ENCODE measurements at places on chromosomes 5 and 9. TPM values are rescaled to one million over a fixed set of nuclear protein-coding genes. Genes with fewer than 3 reads are reported as not detected.

The AFAP1L1 gene
- not detected for polyA plus RNA-seq

The RFESD gene
- 11.6 TPM for polyA plus RNA-seq

The PKN3 gene
- polyA plus RNA-seq = not detected

The EQTN gene
- 15.1 TPM for polyA plus RNA-seq

The ENTPD2 gene
- not detected for polyA plus RNA-seq

The SV2C gene
- 53.8 TPM for polyA plus RNA-seq

The RNF183 gene
- not detected for polyA plus RNA-seq

The SLC34A1 gene
- polyA plus RNA-seq = not detected

The PTGES2 gene
- 6.9 TPM for polyA plus RNA-seq

The SPOCK1 gene
- 103 TPM for polyA plus RNA-seq

The CHSY3 gene
- polyA plus RNA-seq = 4.9 TPM

The CCL27 gene
- 0.66 TPM for polyA plus RNA-seq

The PITX1 gene
- polyA plus RNA-seq = not detected

The SHC3 gene
- polyA plus RNA-seq = 0.06 TPM

The FBXL7 gene
- polyA plus RNA-seq = not detected

The TRPM3 gene
- polyA plus RNA-seq = 7.1 TPM

The UNC13B gene
- polyA plus RNA-seq = 6.6 TPM

The AIF1L gene
- polyA plus RNA-seq = 2.6 TPM

The ORM1 gene
- polyA plus RNA-seq = 3.5 TPM

The FOXD4L6 gene
- polyA plus RNA-seq = not detected

The SLC6A7 gene
- 0.65 TPM for polyA plus RNA-seq

The PCDHAC1 gene
- polyA plus RNA-seq = 11.6 TPM

The CARTPT gene
- not detected for polyA plus RNA-seq

The MED10 gene
- 91.3 TPM for polyA plus RNA-seq

The BSPRY gene
- 54.2 TPM for polyA plus RNA-seq

The BRD9 gene
- 11.2 TPM for polyA plus RNA-seq

The KIF12 gene
- not detected for polyA plus RNA-seq

The SPTLC1 gene
- 93.4 TPM for polyA plus RNA-seq

The CDHR2 gene
- polyA plus RNA-seq = 1.4 TPM

The IFNA2 gene
- 0.22 TPM for polyA plus RNA-seq

The SLCO4C1 gene
- 0.90 TPM for polyA plus RNA-seq

The ELAVL2 gene
- 14.0 TPM for polyA plus RNA-seq

The STPG3 gene
- polyA plus RNA-seq = not detected

The ANXA2R gene
- polyA plus RNA-seq = 0.28 TPM

The NTRK2 gene
- polyA plus RNA-seq = 8.1 TPM

The GRXCR2 gene
- polyA plus RNA-seq = not detected

The SPATA6L gene
- 0.65 TPM for polyA plus RNA-seq

The PRRX2 gene
- polyA plus RNA-seq = not detected

The GADD45G gene
- 0.23 TPM for polyA plus RNA-seq

The PCA3 gene
- 3.6 TPM for polyA plus RNA-seq

The OTP gene
- not detected for polyA plus RNA-seq

The CDKN2B-AS1 gene
- polyA plus RNA-seq = 2.5 TPM

The PCDHB14 gene
- polyA plus RNA-seq = 5.4 TPM

The PFN3 gene
- polyA plus RNA-seq = not detected

The MARCHF3 gene
- polyA plus RNA-seq = 17.2 TPM

The ANKRD18A gene
- polyA plus RNA-seq = 1.4 TPM

The HAVCR1 gene
- polyA plus RNA-seq = not detected

The TMEM250 gene
- 0.52 TPM for polyA plus RNA-seq

The IFNE gene
- polyA plus RNA-seq = not detected

Data from Purkinje cell (primary cell).